SK-MEL-5 (cell line): ENCODE measurements at places on chromosomes 5 and 9. TPM values are rescaled to one million over a fixed set of nuclear protein-coding genes. Genes with fewer than 3 reads are reported as not detected.

The PCDHB9 gene
- total RNA-seq = 0.05 and 0.90 TPM in 2 replicates

The PGM5 gene
- total RNA-seq = 4.9 and 5.7 TPM in 2 replicates

The CDHR2 gene
- not detected in 2 replicates for total RNA-seq

The DND1 gene
- 0.26 and 0.75 TPM in 2 replicates for total RNA-seq

The MUSK gene
- not detected in 2 replicates for total RNA-seq

The PRDM9 gene
- not detected in 2 replicates for total RNA-seq

The TOR2A gene
- total RNA-seq = 9.0 and 10.5 TPM in 2 replicates

The PTGDS gene
- not detected in 2 replicates for total RNA-seq

The RNF183 gene
- total RNA-seq = not detected in 2 replicates

The EIF4EBP3 gene
- total RNA-seq = 3.6 and 5.7 TPM in 2 replicates

The ACSL6 gene
- 0.05 and 0.45 TPM in 2 replicates for total RNA-seq

The NEUROG1 gene
- total RNA-seq = not detected in 2 replicates

The NIM1K gene
- 0.19 and 0.61 TPM in 2 replicates for total RNA-seq

The NLN gene
- total RNA-seq = 31.0 and 31.4 TPM in 2 replicates
